ENCODE measurements at places on chromosomes 16 and 17.

GRCh38 chr17:78709119-78709681, 72.9 kb downstream of the CYTH1 start:
- DNase-seq = no peak

- no peak for DNase-seq
Measured at GRCh38 chr17:27466743-27467375, 10.6 kb downstream of the KSR1 start.

GRCh38 chr17:29905086-29905878, 24.7 kb downstream of the SSH2 start:
- DNase-seq = no peak

- DNase-seq = no peak
Measured at GRCh38 chr17:72205357-72205756, 84.5 kb downstream of the SOX9 start.

DNA sequence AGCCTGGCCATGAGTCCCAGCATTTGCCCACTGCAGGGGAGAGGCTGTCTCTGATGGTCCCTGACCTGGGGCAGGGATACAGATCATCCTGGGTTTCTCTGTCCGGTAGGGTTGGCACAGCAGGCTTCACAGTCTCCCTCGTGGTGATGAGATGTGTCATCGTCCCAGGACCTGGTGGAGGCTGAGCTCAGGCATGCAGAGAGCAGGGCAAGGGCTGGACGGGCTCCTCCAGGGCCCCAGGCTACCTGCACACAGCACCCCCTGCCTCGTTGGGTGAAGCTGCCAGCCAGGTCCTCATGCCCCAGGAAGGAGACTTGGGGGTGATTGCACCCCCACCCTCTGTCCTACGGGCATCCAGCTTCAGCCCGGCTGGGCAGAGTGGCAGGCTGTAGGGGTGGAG, 155.8 kb upstream of the GSE1 start:
- DNase-seq = no peak

DNA sequence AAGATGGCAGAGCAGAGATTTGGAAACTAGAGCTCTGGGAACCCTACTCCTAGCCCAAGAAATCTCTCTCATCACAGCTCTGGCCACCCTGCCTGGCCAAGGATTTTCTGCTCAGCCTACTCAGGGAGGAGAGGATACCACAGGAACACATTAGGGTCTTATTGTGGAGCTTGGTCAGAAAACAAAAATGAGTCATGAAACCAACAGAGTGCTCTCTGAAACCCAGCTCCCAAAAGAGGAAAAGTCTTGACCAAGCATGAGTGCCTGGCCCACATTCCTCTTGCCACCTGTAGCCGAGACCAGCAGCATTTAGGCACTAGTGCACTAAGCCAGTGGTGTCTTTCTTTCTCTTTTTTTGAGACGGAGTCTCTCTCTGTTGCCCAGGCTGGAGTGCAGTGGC, 18.1 kb downstream of the SLC13A5 start:
- DNase-seq = no peak

GRCh38 chr17:50175035-50175807, 9.4 kb downstream of the SGCA start:
- DNase-seq = no peak

- DNase-seq = no peak
Measured at GRCh38 chr17:52048137-52048898, 110.2 kb downstream of the CA10 start.

DNA sequence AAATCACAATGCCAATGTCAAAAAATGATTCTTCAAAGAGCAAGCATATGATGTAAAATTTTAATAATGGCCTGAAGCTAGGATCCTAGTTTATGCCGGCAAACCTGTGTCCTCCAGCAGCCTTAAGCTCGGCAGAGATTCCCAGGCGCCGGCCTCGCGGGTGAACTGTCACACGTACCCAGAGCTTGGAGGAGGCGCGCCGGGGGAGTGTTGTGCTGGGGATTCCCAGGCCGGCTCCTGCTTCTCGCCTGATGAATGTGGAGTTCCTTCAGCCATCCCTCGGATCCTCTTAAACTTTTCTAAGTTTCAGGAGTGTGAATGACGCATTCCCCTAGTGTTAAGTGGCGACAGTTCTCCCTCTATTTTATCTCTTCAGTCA, 19.1 kb upstream of the NTN1 start:
- DNase-seq = no peak

DNA sequence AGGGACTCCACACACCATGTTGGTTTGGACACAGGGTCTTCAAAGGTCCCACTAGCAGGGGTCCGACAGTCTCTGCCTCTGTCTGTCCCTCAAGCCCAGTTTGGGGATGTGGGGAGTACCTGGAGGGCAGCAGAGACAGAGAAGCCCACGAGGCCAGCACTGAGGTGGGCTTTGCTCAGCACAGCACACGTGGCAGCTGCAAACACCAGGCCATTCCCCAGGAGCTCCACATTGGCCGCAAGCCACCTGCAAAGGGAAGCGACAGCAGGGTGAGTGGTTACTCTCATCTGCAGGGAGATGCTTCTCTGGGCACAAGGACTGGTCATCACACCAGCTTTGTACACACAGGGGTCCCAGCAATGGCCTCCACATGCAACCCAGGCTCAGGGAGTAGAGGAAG, 62.0 kb downstream of the ABCC6 start:
- no peak for DNase-seq

GRCh38 chr16:81797443-81797842, 18.4 kb downstream of the PLCG2 start:
- no peak for DNase-seq

- no peak for DNase-seq
Measured at GRCh38 chr17:7839190-7839875, 5.3 kb downstream of the KDM6B start.

GRCh38 chr17:45934044-45934979, 40.0 kb downstream of the MAPT start:
- no peak for DNase-seq

GRCh38 chr16:68074850-68075555, 10.2 kb upstream of the NFATC3 start:
- DNase-seq = no peak

DNA sequence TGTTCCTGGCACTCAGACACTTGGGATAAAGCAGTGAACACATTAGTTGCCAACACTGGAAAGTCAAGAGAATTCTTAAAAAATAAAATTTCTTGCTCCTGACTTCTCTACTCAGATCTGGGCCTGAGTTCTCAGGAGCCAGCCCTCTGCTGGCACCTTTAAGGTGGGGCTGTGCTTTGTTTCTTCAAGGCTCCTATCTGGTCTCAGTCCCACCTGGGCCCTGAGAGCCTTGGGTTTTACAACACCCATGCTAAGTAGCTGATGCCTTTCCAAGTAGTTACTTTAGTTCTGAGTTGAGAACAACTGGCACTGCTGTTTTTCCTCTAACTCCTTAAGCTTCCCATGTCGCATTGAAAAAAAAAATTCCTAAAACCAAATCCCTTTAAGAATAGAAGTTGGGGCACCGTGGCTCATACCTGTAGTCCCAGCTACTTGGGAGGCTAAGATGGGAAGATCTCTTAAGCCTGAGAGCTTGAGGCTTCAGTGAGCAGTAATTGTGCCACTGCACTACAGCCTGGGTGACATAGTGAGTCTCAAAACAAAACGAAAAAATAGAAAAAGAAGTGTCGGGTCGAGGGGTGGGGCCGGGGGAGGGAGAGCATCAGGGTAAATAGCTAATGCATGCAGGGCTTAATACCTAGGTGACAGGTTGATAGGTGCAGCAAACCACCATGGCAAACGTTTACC, 16.6 kb downstream of the CHAD start:
- DNase-seq = no peak

- DNase-seq = no peak
Measured at GRCh38 chr16:82504836-82505235, 121.9 kb upstream of the CDH13 start.

GRCh38 chr16:89924297-89924924, 1.3 kb downstream of the TUBB3 start:
- peak; percentile 36 for DNase-seq

GRCh38 chr16:88539261-88539651, 30.9 kb upstream of the ZC3H18 start:
- DNase-seq = no peak

DNA sequence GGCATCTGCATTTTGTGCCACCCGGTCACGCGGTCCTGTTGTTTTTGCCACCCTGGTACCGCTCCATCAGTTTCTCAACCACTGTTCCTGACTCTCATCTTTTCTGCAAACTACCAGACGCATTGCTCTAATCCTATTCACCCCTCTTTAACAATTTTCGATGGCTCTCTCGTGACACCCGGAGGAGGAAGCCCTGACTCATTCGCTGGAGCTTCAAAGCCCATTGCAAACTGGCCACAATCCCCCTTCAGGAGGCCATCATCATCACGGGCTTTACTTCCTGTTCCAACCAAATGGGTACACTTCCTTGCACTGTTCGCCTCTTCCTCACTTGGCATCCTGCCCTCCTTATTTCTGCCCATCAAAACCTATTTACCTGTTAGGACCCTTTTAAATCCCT, 155.3 kb downstream of the RGS9 start:
- DNase-seq = no peak

DNA sequence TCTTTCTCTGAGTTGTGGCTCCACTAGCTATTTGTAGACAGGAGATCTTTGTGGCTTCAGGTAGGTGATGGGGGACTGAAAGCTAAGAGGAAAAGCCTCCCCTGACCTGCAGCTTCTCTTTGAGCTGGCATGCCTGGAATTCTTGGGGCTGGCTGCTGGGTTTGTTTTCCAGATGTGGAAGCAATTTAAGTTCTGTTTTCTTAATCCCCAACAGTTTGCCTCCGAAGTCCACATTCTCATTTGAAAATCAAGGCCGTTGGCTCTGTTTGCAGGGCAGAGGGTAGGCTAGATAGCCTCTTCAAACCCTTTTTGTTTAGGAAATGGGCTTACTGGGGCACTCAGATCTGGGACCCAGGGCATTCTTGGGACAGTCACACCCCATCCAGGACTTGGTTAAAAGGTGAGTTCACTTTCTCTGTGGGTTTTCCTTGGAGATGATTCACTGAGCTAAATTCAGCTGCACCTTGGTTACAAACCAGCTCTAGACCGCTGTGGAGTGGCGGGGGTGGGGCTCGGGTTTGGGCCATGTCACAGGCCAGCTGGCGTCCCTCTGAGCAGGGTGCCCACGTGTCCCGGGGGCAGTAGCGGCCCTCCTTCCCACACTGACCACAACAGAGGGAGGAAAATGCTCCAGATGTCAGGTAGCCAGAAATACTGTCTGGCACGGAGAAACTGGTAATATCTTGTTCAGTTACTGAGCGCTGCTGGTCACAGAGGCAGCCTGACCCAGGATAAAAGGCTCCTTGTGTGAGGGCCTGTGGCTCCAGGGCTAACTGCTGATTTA, 108.5 kb downstream of the RAB11FIP4 start:
- no peak for DNase-seq

- no peak for DNase-seq
Measured at GRCh38 chr16:56858374-56858773, 6.6 kb upstream of the SLC12A3 start.

- no peak for DNase-seq
Measured at GRCh38 chr17:16456742-16457316, 35.2 kb downstream of the LRRC75A start.

DNA sequence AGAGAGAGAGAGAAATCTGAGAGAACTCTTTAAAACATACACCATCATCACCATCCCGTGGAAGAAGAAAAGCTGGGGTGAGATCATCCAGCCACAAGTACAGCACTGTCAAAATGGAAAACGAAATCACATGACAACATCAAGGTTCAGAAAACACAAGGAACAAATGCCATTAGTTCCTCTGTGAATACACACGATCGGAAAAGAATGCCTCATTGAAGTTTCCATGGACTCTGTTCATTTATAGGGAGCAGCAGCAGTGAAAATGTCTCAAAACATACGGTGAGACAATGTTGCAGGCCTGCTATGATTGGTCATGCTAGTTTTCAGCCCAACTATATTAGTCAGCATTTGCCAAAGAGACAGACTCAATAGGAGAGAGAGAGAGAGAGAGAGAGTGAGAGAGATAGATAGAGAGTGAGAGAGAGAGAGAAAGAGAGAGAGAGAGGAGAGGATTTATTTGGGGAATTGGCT, 4.4 kb downstream of the CFAP97D1 start:
- DNase-seq = no peak

- DNase-seq = no peak
Measured at GRCh38 chr16:89017543-89018281, 40.7 kb upstream of the CBFA2T3 start.

GRCh38 chr16:50474138-50474537, 74.1 kb upstream of the NKD1 start:
- DNase-seq = no peak

- DNase-seq = no peak
Measured at GRCh38 chr17:51214920-51215319, 44.9 kb downstream of the MBTD1 start.

- DNase-seq = peak; percentile 26
Measured at GRCh38 chr17:3750926-3751325, 27.2 kb downstream of the HASPIN start.

DNA sequence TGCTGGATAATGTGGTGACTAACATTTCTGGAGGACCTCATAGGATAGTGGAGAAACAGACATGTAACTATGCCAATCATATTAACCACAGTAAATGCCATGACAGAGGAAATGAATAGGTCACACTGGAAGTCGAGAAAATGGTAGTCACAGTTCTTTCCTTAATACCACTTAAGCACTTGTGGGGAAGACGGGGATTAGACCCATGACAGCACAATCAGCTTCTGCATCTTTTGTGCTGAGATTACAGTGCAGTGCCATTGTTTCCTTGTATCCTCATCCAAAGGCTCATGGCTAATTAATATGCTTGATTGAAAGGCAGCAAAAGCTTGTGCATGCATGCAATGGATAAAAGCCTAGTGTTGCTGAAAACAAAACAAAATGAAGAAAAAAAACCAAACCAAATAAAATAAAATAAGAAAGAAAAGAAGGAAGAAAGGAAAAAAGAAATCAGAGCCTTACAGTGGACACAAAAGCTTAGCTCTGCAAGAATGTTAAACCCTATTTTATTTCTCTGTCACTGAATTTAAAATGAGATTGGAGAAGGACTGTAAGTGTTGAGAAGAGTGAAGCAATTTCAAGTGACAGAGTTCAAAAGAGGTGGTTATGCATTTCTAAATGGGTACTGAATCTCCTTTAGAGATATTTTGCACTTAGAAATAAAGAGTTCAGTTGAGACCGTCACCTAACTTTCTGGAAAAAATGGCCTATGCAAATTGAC, 1011.9 kb downstream of the CDH8 start:
- no peak for DNase-seq

DNA sequence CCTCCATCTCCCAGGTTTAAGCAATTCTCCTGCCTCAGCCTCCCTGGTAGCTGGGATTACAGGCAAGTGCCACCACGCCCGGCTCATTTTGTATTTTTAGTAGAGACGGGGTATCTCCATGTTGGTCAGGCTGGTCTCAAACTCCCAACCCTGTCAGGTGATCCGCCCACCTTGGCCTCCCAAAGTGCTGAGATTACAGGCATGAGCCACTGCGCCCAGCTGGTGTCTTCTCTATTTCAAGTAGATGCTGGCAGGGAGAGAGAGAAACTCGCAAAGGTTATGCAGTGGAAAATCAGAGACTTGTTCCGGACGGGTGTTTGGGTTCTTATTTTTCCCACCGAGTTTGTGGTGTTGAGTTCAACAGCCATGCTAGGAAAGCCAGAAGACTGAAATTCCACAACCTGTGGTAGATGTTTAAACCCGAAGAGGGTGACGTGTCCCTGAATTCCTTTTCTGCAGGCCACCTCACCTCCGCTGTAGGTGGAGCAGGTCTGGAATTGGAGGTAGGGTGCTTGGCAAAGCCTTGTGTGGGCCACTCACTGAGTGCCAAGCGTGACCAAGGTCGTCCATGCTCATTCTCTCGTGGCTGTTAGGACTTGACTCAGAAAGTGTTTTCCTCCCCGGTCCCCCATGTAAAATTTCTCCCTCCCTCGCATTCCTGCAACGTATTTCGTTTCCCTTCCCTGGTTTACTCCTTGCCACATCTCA, 7.3 kb upstream of the ZDHHC7 start:
- no peak for DNase-seq

- no peak for DNase-seq
Measured at GRCh38 chr17:77042476-77043231, 98.1 kb upstream of the SEC14L1 start.

- no peak for DNase-seq
Measured at GRCh38 chr16:9042533-9042932, 48.9 kb upstream of the HAPSTR1 start.
